SJSA1 (cell line): ENCODE measurements at places on chromosomes 3 and 15. TPM values are rescaled to one million over a fixed set of nuclear protein-coding genes. Genes with fewer than 3 reads are reported as not detected.

DNA sequence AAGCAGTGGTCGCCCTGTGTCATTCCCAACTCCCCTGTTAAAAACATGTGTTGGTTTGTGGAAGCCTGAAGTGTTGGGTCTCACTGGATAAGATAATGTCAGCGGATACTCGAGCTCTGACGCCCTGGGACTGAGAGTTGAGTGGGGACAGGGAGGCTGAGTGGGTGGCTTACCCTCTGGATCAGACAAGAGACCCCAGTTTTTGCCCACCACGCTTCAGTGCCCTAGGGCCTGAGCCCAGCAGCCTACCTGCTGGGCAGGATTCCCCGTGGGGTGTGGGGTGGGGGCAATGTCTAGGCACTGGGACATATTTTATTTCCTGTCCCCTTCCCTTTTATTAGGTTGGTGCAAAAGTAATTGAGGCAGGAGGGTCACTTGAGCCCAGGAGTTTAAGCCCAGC, 75.0 kb downstream of the SMAD6 start:
- H3K27me3 ChIP-seq = no peaks in the 10 kb centered on the region
- no peak overlapping the region for H3K4me3 ChIP-seq
- no peak for DNase-seq
- H3K4me1 ChIP-seq = peaks cover 84% of the 10 kb centered on the region
- H3K27ac ChIP-seq = no peak overlapping the region

DNA sequence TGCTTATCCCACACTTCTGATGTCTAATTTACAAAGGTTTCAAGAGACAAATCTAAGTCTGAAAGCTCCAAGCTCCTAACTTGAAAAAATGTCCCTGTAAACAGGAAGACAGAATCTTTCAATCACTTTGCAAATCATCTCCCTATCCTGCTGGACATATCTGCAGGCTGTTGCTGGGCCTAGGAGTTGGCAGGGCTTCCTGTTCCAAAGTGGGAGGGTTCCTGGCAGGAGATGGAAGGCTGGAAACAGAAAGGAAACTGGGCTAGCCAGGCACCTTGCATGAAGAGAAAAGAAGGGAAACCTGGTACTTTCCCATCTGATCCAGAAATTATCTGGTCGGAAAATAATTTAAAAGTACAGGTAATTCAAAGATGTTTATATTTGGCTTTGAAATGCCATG, 227.3 kb upstream of the IL12A start:
- peak; percentile 23 for DNase-seq
- peaks cover 37% of the 10 kb centered on the region for H3K4me1 ChIP-seq
- H3K4me3 ChIP-seq = no peak overlapping the region

DNA sequence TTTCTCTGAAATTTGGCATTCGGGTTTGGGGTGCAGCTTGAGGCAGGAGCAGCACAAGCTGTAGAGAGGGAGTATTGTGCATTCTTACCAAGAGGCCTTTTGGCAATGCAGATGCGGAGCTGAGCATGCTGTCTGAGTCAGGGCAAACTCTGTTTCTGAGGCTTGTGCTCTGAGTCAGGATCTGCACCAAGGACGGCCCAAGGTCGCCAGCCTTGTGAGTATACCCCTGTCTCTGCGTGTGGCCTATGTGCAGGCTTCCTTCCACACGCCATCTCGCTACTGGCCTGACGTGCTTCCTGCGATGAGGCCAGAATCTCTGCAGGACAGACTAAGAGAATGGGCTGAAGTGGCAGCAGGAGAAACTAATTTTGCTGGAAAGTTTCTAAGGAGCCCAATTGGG, 83.8 kb upstream of the ROPN1 start:
- H3K36me3 ChIP-seq = no peaks in the 10 kb centered on the region
- H3K4me1 ChIP-seq = peaks cover 34% of the 10 kb centered on the region
- H3K4me3 ChIP-seq = no peak overlapping the region
- peak; percentile 81 for DNase-seq
- H3K27me3 ChIP-seq = no peaks in the 10 kb centered on the region

GCSAM gene
- total RNA-seq = not detected in 2 replicates

- H3K27ac ChIP-seq = no peak overlapping the region
These were observed 155.6 kb downstream of the NECTIN3 start for GRCh38 chr3:111227216-111227615.

CSPG5 gene
- 0.24 TPM in 1 of 2 replicates, not detected in the other for total RNA-seq

- H3K4me3 ChIP-seq = no peak overlapping the region
- no peaks in the 10 kb centered on the region for H3K36me3 ChIP-seq
- DNase-seq = no peak
- no peaks in the 10 kb centered on the region for H3K4me1 ChIP-seq
- H3K27ac ChIP-seq = no peak overlapping the region
- H3K27me3 ChIP-seq = no peaks in the 10 kb centered on the region
These were observed 170.6 kb downstream of the MYRIP start for GRCh38 chr3:39980058-39980457.

DNA sequence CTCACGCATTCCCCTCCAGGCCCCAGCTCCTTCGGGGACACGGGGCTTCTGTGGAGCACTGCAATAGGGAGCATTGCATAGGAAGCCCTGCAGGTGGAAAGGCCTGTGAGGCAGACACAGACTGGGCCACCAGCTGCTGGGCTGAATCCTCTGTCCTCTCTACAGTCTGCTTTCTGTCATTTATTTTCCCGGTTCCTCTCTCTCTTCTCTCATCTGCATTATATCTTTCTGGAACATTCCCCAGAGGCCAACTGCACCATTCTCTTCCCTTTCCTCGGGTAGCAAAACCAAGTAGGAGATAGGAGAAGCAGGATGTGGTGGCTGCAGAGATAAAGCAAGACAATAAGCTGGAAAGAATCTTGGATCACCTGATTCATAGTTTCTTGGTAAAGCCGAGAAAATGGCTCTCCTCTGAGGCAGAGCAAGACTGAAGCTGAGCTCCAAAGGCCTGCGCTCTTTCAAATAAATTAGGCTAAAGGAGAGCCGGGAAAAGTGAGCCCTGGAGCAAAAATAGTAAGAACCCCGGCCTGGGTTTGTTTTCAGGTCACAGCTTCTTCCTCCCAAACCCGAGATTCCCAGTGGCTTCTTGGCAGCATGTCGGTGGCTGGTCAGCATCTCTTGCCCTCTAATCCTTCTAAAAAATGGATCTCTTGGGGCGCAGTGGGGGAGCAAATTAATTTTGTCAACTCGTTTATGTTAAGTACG, 5.3 kb downstream of the TM4SF4 start:
- H3K27ac ChIP-seq = no peak overlapping the region
- H3K4me1 ChIP-seq = no peaks in the 10 kb centered on the region
- H3K4me3 ChIP-seq = no peak overlapping the region
- no peaks in the 10 kb centered on the region for H3K36me3 ChIP-seq
- no peak for DNase-seq
- no peaks in the 10 kb centered on the region for H3K27me3 ChIP-seq
